ENCODE measurements at places on chromosomes 16 and 17. TPM values are rescaled to one million over a fixed set of nuclear protein-coding genes. Genes with fewer than 3 reads are reported as not detected.

AURKB gene
- total RNA-seq, result 8.4 TPM

NUP93 gene
- total RNA-seq, result 42.9 TPM

PRAC2 gene
- total RNA-seq, result not detected

THUMPD1 gene
- 72.9 TPM for total RNA-seq

PLK1 gene
- total RNA-seq, result 0.77 TPM

DNA sequence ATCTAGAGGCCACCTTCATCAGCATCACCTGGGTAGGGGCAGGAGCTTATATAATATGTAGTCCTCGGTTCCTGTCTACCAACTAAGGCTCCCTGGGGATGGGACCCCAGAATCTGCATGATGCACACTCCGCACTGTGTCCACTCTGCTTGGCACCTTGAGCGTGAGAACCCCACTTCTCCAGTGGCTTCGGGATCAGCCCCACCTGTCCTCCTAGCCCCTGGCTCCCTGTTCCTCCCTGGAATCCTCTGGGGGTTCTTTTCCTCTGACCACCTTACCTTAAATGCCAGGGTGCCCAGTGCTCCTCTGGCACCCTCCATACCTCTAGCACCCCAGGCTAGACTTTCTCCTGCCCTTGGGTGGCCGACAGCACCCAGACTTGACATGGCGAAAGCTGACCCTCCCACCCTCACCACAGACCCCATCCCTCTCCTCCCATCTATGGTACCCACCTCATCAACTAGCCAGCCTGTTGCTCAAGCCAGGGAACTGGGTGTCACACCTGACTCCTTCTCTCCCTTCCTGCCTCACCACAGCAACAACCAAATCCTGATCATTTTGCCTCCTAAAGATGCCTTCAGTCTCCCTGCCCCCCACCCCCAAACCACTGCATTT lies 2.8 kb upstream of the NXPH3 start:
- DNase-seq, result no peak

- DNase-seq, result no peak
Observed at GRCh38 chr16:16171332-16171919, 51.9 kb downstream of the ABCC6 start.

DNA sequence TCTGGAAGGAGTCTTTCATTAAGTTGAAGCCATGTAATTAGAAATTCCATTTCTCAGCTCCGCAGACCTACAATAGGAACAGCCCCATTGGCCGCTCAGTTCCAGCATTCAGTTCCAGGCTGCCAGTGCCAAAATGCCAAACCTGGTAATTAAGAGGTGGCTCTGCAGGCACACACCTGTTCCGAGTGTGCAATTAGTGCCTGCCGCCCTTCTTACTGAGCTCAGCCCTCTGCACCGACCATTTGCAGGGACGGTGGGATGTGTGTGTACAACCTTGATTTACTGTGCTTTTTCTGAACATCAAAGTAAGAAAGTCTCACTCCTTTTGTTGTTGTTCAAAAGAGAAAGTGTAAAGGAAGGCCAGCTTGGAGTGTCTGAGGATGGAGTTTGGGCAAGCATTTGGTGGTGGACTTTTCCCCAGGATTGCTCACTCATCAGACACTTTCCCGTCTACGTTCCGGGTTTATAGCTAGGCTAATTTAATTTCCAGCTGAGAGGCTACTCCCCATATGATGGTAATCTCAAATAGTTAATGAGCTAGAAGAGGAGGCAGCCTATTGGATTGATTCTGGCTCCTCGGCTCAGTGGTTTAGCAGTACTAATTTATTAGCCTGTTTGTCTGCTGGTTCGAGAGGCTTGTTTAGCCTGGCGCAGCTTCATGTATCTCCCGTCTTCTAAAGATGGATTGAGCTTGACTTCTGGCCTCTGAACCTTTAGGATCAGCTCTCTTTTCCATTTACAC lies 20.0 kb downstream of the HS3ST3B1 start:
- DNase-seq, result peak; percentile 43

DNA sequence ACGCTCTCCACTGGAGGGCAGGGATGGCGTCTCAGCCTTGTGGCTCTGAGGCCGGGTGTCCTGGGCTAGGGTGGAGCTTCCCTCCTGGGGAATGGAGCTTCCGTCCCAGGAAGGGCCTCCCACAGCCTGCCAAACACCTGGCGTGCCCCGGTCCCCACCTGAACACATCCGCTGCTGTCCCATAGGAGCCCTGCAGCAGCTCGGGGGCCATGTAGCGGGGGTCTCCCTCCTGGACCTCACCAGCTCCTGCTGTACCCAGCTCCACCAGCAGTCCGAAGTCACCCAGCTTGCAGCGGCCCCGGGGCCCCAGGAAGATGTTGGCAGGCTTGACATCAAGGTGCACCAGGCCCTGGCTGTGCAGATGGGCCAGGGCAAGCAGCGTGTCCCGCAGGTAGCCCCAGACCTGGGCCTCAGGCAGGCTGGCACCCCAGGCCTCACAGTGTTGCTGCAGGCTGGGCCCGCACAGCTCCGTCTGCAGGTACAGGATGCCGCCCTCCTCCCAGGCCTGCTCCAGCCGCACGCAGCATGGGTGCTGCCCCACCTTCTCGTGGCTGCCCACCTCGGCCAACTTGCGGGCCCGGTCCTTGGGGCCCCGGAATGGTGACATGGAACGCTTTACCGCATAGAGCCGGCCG lies 5.0 kb downstream of the PKMYT1 start:
- DNase-seq, result no peak

- no peak for DNase-seq
Observed at GRCh38 chr17:6686026-6686425, 27.1 kb downstream of the SLC13A5 start.

DNA sequence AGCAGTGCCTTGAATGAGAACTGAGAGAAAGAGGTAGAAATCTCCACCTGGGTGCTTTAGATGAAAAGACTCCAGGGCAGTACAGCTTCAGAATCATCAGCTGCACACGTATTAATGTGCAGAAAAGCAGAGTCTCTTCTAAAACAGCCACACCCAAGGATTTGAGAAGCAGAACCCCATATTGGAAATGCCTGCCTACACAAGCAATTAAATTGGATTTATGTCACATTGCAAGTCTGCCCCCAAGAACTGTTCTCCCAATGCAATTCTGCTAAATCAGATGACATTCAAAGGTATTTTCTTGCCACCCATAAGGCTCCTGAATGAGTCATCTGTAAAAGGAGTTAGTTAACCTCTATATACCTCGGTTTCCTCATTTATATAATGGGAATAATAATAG lies 326.0 kb upstream of the C16orf82 start:
- DNase-seq, result no peak

- peak; percentile 61 for DNase-seq
Observed at GRCh38 chr16:10579965-10580882, at the start of gene EMP2. EMP2 (minus strand) TSS chr16:10580598; CDS start chr16:10547617, 32,981 bp downstream.

DNA sequence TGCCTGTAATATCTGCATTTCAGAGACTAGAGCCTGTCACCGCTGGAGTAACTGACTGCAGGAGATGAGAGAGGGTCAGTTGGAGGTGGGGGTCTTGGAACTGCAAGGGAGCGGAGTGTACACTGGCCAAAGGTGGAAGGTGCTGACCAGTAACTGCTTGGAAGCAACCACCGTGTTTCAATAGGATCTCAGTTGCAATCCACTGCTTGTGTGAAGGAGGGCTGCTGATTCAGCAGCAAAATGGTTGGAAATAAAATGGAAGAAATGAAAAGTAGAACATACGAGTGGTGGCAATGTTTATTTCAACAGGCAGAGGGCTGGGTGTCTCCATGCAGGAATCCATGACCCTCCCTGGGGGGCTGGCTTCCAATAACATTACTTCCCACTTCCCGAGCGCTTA lies 2.1 kb upstream of the JPH3 start:
- no peak for DNase-seq
